ENCODE measurements at places on chromosomes 16 and 17.

DNA sequence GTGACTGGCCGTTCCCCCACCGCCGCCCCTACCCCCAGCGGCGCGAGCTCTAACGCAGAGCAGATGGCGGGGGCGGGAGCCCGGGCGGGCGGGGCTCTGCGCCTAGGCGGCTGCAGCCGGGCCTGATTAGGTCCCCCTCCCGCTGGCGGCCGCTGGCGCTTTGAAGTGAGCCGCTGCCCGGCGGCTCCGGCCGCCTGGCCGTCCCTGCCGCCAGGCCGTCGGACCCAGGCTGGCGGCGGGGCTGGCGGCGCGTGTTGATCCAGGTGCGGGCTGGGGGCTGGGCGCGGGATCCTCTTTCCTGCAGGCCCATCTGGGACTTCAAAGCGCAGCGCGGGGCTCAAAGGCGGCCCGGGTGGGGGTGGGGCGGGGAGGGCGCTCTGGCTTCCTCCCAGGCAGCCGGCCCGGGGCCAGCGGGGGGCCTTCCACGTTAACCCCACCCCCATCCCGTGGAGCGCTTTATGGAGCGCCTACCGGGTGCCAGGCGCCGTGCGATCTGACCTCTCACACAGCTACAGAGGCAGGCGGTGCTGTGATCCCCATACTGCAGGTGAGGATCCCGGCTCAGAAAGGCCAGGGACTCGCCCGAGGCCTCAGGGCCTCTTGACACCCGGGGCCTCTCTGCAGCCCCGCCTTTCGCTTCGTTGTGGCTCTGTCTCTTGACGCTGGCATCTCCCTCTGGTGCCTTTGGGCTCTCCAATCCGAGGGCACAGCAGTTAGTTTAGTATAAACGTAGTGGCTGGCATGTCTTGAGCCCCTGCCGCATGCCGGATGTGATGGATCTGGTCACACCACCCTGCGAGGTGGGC, 80.0 kb upstream of the NKD1 start:
- DNase-seq = no peak

DNA sequence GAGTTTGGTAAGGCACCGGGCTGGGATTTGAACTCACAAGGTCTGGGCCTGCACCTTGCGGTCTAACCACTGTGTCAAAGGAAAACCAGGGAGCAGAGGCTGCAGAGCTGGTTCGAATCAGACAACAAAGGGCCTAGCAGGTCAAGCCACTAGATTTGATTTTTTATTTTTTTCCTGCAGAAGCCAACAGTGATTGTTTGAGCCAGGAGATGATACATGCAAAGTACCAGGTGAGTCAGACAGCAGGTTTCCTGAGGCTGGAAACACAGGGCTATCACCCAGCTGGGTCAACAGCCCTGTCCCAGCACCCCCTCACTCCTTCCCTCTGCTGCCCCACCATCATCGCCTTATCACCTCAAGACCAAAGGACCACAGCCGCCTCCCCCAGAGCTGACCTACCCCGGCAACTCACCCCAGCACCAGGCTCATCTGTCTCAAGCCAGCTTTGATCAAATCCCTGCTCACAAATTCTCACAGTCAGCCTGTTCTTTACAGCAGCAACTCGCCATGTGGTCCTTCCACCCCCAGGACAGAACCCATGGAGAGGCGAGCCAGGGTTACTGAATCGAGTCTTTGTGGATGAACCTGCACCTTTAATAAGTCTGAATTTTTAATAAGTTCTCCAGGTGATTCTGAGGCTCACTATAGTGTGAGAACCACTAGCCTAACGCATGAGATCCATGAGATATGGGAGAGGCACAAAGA, 13.0 kb upstream of the KRT19 start:
- no peak for DNase-seq

DNA sequence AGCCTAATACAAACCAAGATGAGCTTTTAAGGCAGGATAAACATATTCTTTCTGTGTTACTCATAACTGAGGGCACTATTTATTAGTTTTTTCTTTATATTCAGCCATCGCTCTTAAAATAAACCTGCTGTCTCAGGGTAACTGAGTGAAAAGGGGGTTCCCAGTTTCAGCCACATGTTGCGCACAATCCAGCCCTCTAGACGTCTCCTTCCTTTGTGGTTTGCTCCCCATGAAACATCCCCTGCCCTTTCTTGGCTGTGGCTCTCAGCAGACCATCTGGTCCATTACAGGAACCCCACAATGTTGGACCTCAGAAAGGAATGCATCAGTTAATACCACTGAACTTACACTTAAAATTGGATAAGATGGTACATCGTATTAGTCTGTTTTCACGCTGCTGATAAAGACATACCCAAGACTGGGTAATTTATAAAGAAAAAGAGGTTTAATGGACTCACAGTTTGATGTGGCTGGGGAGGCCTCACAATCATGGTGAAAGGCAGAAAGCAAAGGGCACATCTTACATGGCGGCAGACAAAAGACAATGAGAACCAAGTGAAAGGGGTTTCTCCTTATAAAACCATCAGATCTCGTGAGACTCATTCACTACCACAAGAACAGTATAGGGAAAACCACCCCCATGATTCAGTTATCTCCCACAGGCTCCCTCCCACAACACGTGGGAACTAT, 12.6 kb upstream of the IL21R start:
- DNase-seq = no peak

DNA sequence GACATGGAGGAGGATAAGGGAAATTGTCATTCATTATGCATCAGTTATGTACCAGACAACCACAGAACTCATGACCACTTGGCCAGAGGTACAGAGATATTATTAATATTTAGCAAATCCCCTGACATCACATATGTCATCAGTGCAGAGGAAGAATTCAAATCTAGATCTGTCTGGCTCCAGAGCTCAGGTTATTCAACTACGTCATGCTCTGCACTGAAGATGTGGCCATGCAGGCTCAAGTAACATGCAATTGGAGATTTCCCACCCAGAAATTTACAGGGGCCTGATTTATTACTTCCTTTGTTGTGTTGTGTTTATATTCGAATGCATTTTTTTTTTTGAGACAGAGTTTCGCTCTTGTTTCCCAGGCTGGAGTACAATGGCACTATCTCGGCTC, 224.3 kb downstream of the HS3ST4 start:
- DNase-seq = no peak

DNA sequence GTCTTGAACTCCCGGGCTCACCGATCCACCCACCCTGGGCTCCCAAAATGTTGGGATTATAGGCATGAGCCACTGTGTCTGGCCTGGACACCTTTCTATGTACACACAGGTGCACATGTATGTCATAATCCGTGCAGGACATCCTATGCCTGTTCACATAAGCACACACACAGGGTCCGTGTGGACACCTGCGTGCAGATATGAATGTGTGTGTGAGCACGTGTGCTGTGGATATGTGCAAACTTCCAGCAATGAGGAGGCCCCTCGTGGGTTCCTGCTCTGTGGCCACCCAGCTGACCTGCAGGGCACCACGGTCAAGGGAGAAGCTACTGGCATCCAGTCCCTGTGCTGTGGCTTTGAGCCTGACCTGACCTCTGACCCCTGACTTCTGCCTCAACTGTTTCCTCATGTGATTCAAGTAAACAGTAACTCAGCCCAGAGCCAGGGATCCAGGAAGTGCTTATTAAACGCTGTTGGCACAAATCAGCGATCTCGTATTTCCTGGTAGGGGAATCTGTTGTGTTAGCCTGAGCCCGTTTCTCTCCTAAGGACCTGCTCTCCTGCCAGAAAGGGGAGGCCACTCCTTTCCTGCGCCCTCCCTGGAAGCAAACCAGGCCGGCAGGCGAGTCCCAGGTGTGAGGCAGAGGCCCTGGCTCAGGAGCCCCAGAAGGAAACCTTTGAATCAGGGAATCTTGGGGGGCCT, 6.5 kb downstream of the CPNE7 start:
- peak; percentile 67 for DNase-seq

- no peak for DNase-seq
Observed at GRCh38 chr16:11560701-11561453, 25.8 kb downstream of the LITAF start.

- DNase-seq = peak; percentile 66
Observed at GRCh38 chr17:75878174-75878998, at the start of gene TRIM47. Gene TRIM47 (minus strand): TSS chr17:75878581. CDS start chr17:75878548, 33 bp downstream.

DNA sequence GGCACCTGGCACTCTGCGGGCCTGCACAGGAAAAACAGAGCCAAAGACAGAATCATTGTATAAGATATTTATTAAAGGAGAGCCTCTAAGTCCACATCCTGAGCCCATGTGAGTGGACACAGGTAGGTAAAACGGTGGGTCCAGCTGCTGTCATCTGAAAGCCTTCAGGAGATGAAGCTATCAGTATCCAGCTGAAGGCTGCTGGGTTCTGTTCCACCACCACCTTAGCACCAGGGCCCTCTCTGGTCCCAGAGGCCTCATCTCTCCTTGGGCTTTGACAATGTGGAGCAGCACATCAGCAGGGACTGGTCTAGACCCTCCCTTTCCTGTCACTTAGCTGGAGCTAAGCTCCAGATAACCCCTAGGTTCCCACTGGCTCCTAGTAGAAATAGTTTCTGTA, 7.3 kb downstream of the TMEM106A start:
- no peak for DNase-seq

GRCh38 chr16:70638814-70639792, 7.3 kb upstream of the IL34 start:
- peak; percentile 82 for DNase-seq

DNA sequence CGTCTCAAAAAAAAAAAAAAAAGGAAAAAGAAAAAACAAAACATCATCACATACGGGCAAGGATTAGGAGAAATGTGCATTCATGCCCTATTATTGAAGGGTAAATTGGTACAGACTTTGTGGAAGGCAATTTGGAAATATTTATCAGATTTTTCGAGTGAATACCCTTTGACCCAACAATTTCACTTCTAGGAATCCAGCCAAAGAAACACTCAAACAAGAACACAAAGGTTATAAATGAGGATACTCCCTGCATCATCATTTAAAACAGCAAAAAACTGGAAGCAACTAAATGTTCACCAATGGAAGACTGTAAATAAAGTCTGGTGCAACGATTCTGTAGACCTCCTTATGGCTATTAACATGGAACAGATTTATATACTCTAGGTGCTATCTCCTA, 12.9 kb downstream of the ZNF423 start:
- no peak for DNase-seq

DNA sequence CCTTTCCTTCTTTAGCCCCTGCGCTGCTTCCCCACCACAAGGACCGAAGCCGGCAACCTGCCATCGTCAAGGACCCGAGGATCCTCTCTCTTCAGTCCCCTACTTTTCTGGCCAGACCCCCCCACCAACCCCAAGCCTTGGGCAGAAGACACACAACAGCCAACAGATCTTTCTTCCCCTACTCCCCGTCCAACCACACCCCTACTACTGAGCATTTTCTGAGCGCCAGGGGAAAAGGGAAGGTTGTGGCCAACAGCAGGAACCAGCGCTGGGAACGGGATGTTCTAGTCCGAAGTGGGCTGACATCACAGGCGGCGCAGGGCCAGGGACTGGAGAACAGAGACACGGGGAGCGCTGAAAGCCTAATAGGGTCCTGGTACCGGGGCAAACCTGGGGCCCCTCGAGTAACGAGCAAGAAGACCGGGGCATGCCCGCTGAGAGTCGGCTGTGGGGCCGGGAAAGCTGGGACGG, 528 bp downstream of the PER1 start:
- no peak for DNase-seq

DNA sequence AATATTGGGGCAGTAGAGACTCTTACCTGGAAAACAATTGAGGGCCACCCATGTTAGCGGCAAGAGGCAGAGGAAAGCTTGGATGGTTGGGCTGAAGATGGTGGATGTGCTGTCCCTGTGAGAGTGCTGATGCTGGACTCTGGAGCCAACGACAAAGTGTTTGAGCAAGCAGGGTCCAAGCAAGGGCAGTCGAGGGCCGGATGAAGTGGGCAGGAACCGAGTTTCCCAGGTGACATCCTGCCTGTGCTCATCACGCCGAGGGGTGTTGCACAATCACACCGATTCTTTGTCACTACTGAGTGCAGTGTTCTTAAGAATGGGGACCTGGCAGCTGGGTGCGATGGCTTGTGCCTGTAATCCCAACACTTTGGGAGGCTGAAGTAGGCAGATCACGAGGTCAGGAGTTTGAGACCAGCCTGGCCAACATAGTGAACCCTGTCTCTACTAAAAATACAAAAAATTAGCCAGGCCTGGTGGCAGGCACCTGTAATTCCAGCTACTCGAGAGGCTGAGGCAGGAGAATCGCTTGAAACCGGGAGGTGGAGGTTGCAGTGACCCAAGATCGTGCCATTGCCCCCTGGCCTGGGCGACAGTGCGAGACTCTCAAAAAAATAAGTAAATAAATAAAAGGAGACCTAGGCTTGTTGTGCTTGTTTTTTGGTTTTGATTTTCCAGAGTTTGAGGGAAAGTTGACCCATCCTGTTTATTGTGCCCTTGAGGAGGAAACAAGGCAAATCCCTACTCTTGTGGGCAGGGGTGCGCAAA, 6.1 kb downstream of the PYCARD start:
- DNase-seq = no peak

- DNase-seq = no peak
Observed at GRCh38 chr16:69741519-69741918, 13.2 kb downstream of the NOB1 start.

DNA sequence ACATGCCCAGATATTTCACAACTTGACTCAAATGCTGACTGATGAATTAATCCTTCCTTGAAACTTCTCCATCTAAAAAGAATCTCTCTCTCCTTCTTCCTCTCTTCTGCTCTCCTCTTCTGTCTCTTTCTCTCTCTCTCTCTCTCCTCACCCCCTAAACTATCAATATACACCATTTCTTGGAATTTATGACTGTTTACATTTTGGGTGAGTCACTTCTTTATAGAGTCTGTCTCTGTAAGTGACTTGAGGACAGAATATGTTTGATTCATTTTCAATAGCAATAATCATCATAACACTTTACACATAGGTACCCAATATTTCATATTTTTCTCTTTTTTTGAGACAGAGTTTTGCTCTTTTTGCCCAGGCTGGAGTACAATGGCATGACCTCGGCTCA, 15.3 kb downstream of the OR3A1 start:
- no peak for DNase-seq

DNA sequence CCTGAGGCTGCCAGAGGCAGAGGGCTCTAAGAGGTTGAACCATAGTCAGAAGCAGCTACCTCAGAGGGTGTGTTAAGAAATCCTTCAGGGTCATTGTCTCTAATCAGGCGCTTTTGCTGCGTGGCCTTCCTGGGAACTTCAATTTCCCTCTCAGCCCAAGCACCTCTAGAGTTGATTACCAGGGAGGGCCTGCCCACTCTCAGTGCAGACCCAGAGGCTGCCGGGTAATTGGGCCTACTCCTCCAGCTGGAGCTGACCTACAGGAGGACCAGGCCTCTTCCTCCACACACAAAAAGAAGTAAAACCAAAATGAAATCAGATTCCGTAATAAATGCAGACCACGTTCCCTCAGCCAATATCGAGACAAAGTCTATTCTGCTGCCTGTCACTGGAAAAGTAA, 305.0 kb upstream of the CCL2 start:
- DNase-seq = no peak
